ENCODE measurements at places on chromosomes 7 and 10. TPM values are rescaled to one million over a fixed set of nuclear protein-coding genes. Genes with fewer than 3 reads are reported as not detected.

The TLX1 gene
- not detected for total RNA-seq

The PDLIM1 gene
- total RNA-seq, result 109 TPM

The RINT1 gene
- total RNA-seq, result 20.2 TPM

The SPDYE11 gene
- total RNA-seq, result not detected

The PYROXD2 gene
- total RNA-seq, result 9.3 TPM

The OTUD1 gene
- total RNA-seq, result 13.3 TPM

The ZNF487 gene
- total RNA-seq, result 8.6 TPM

The POLR2J2 gene
- total RNA-seq, result 3.4 TPM

The AMPH gene
- total RNA-seq, result 5.3 TPM

The C10orf90 gene
- total RNA-seq, result not detected

The OPTN gene
- total RNA-seq, result 70.3 TPM

DNA sequence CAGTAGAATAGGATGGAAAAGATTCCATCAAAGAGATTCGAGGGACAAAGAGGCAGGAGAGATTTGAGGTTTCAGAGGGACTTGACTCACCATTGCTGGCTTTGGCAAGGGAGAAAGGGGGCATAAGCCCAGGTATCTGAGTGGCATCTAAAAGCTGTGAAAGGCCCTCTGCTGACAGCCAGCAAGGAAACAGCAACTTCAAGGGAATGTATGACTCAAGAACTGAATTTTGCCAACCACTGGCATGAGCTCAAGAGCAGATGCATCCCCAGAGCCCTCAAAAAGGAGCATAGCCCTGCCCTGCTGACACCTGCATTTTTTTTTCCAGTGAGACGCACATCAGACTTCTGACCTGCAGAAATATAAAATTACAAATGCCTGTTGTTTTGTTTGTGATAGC, 19.6 kb upstream of the ADAM12 start:
- no peak for DNase-seq

- no peak for DNase-seq
These were observed 29.1 kb upstream of the SEM1 start for GRCh38 chr7:96738705-96739104.

- no peak for DNase-seq
These were observed 124.9 kb downstream of the CYP26A1 start for GRCh38 chr10:93198401-93199131.

GRCh38 chr10:92967641-92968040, 93.0 kb upstream of the CYP26C1 start:
- no peak for DNase-seq

DNA sequence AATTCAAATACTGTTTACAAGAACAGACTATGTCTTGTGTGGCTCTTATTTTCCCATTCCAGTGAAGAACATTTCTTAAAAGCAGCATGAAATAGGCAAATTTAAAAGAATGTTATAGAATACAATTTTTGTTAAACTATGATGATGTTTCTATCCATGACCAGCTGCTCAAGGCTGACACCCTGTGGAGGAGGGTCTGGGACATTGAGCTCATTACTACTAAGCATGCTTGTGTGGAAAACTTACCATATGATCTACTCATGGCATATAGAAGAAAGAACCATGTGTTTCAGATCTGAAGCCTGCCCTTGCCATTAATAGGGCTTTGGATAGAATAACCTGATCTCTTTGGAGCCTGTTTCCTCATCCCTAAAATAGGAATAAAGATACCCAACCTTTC, 125.0 kb downstream of the FOXP2 start:
- DNase-seq, result no peak

DNA sequence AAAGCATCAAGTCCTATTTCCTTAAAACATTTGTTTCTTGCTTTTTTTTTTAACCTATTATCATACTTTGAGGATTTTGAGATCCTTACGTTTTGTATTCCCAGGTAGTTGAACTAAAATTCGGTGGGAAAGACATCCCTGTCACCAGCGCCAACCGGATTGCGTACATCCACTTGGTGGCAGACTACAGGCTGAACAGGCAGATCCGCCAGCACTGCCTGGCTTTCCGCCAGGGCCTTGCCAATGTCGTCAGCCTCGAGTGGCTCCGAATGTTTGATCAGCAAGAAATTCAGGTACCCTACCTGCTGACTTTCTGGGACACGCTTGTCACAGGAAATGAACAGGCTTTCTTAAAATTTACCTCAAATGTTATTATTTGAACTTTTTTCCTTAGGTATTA, 83.0 kb upstream of the DNAJB6 start:
- no peak for DNase-seq

DNA sequence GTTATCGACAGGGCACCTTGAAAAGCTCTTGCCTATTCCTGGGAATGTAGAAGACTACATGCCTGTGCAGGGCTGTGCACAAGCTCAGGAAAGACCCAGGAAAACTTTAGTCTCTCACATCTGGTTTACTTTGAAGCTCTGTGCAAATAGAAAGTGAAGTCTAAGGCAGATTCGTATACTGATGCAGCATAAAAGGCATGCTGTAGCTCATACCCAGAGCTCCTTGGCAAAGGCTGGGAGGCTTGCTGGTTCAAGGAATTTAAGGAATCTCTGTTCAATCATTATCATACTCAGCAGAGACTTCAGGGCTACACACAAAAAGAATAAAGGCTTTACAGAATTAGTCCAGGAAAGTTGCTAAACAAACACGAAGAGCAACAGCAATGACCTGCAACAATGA, 192.0 kb downstream of the OTUD1 start:
- no peak for DNase-seq

- no peak for DNase-seq
These were observed 387.0 kb downstream of the GRID1 start for GRCh38 chr10:85979598-85979997.

DNA sequence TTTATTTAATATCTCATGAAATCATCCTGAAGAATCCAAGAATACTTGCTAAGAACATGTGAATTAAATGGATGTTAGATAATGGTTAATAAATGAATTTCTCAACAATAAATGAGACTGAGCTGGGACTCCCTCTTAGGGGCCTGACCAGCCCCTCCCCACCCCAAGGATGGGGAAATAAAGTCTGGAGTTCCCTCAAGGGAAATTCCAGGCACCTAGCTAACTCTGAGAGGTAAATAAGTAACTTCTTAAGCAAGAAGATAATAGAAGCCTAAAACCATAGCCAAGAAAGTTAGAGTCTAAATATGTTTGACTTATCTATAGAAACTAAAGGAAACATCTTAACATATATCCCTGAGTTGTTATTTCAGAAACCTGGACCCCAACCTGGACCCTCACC, 32.2 kb upstream of the PPP1R9A start:
- no peak for DNase-seq

- DNase-seq, result no peak
These were observed 103.2 kb downstream of the NRBF2 start for GRCh38 chr10:63236113-63236935.

DNA sequence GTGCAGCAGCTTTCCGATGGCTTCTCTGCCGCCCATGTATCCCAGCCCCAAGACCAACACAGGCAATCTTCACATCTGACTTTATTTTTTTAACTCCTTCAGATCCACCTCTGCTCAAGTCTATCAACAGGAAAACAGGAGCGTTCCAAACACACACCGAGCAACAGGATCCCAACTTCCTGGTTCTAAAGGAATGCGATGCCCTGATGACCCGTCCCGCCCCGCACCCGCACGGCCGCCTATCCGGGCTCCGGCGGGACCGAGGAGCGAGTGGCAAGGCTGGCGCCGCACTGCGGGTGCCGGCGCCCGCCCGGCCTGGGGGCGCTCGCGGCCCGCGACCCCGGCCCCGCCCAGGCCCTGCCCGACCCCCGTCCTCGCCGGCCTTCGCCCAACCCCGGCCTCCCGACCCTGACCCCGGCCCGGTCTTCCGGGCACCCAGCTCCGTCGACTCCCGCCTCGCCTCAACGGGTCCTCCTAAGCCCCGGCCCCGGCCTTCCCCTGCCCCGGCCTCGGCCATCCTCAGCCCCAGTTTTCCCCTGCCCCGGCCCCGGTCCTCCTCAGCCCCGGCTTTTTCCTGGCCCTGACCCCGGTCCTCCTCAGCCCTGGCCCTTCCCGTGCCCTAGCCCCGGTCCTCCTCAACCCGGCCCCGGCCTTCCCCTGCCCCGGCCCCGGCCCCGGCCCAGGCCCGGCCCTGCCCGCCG, 730 bp downstream of the LARP4B start:
- DNase-seq, result no peak

- DNase-seq, result no peak
These were observed 1.6 kb upstream of the COL13A1 start for GRCh38 chr10:69800109-69800508.

GRCh38 chr7:114293289-114294012, 121.2 kb upstream of the FOXP2 start:
- DNase-seq, result no peak

GRCh38 chr7:64651632-64652165, 14.2 kb upstream of the ZNF107 start:
- no peak for DNase-seq

DNA sequence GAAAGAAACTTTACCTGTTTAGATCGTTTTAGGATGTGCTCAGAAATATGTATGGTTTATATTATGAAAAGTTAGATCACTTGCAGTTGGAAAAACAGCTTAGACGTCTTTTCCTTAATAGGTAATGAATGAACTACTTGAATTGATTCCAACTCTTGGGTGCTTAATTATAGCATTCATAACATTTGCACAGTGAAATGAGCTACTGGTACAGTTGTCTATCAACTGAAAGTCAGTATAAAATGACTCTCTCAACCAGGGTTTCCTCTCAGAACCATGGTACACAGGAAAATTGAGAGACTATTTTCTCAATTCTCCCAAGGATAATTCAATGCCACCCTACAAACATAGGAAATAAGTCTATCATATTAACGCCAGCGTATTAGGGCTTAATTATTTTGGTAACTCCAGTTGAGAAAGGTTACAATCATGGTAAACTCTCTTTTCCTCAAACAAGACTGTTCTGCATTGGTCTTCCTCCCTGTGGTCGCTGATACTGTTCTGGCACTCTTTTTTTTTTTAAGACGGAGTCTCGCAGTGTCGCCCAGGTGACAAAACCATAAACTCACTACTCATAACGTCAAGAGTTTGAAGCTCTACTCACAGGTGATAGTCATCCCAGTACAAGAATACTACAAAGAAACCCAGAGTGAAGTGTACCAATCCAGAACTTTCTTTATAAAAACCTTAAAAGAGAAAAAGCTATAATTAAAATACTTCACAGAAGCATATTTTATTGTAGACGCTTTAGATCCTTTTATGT, 2.0 kb downstream of the ANLN start:
- DNase-seq, result no peak

- DNase-seq, result no peak
These were observed 59.5 kb downstream of the TMEM130 start for GRCh38 chr7:98810153-98810802.

DNA sequence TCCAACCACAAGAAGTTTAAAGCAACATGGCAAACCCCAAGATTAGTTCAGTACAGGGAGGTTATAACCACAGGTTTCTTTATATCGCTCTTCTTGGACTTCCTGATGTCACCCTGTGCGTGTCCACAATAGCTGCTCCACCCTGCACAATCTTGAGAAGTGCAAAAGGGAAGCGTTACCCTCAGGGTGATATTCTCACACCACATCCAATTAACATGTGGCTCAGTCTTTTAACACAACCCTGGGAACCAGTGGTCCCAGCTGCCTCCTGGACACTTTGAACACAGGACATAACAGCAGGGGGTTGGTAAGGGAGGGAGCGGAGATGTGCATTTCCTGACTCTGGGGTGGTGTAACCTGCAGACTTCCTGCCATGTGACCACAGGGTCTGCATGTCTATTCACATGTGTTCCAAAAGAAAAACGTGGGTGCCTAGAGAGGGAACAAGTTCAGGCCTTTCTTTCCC, 64.6 kb downstream of the GSAP start:
- no peak for DNase-seq

DNA sequence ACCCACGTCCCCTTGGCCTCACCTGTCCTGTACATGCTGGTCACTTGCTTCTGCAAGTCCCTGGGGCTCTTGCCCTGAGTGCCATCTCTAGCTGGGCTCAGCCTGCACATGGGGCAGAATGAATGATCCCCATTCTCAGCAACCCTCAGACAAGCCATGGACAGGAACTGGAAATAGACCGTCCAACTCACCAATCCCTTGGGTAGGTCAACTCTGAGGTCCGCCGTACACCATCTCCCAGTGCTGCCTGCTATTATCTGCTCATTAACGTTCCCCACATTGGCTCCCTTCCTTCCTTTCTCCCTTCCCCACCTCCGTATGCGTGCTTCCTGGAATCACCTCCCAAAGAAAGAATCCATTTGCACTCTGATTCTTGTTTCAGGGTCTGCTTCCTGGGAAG, 335.0 kb downstream of the SFMBT2 start:
- no peak for DNase-seq

- DNase-seq, result no peak
These were observed 36.0 kb downstream of the MYOF start for GRCh38 chr10:93445978-93446720.

DNA sequence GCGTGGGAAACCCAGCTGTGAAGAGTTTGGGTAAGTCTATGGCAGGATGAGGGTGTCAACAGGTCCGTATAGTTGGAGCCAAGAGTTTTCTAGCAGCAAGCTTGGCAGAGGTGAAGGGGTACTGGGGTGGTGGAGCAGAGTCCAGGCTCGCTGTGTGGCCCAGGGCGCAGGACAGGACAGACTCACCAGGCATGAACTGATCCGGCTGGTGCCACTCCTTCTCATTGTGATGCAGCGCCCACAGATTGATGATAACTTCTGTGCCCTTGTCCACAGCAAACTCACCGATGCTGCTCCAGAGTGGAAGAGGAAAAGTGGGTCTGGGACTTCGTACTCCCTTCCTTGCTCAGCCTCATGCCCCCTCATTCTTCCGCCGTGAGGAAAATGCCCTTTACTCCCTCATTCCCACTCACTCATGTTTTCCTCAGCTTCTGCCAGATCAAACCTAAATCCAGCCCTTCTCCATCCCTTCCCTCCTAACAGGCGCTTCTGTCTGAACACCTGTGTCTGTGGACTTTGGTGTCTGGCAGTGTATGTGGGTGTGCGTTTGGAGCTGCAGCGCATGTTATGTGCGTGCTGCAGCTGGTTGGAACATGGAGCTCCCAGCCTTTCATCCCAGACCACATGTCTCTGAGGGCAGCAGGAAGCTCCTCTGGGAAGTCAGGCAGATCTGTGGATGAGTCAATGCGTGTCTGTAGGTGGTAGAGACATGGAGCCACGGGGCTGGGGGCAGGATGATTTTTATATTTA, 5.7 kb downstream of the CYP17A1 start:
- DNase-seq, result no peak

- DNase-seq, result no peak
These were observed 25.1 kb downstream of the MINDY4 start for GRCh38 chr7:30796105-30796869.

- no peak for DNase-seq
These were observed 500.2 kb downstream of the GLRX3 start for GRCh38 chr10:130636313-130636930.

DNA sequence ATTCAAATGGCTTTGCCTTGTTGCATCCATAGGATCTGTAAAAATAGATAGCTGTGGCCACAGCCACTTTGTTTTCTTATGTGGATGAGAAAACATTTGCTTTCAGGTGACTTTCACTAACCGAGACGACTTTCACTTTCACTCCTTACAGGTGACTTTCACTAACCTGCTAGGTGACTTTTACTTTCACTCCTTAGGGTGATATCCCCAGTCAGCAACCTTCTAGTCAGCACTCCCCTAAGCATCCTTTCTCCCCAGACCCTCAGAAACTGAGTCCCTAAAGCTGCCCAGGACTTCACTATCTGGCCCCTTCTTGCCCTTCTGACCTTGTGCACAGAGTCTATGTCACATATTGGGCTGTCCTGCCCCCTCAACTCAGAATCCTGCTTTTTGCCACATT, 177.5 kb downstream of the RELN start:
- no peak for DNase-seq

- DNase-seq, result no peak
These were observed 22.7 kb downstream of the FAM133B start for GRCh38 chr7:92567460-92567859.

GRCh38 chr10:70916241-70916640, 27.9 kb upstream of the PCBD1 start:
- no peak for DNase-seq

- no peak for DNase-seq
These were observed 16.9 kb downstream of the CUTC start for GRCh38 chr10:99748823-99749451.
